Fibroblast of upper back skin (primary cell): ENCODE measurements at places on chromosomes 16 and 17.

GRCh38 chr17:41390411-41390938 is 6.9 kb downstream of the KRT31 start:
- DNase-seq: no peak

GRCh38 chr17:68850749-68851510 is 104.3 kb downstream of the ABCA8 start:
- DNase-seq: peak; percentile 3

- peak; percentile 37 for DNase-seq
These were observed 487 bp downstream of the TSR1 start for GRCh38 chr17:2335726-2336214.

DNA sequence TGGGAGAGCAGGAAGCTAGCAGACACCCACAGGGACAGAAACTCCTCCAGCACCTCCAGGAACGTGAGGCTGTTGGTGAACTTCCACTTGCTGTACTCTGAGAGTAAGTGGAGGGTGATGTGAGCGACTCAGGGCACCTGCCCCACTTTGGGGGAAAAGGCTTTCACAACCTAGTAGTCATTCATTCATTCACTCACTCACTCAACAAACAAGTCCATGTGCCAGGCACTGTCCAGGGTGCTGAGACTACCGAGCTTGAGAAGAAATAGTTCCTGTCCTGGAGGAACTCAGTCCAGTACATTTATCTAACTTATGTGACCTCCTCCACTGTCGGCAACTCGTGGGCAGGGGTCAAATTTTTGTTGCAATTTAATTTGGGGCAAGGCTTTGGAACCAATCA is 26.6 kb downstream of the LGALS9 start:
- peak; percentile 10 for DNase-seq

GRCh38 chr16:10647264-10647720 is 47.4 kb downstream of the TEKT5 start:
- DNase-seq: no peak

DNA sequence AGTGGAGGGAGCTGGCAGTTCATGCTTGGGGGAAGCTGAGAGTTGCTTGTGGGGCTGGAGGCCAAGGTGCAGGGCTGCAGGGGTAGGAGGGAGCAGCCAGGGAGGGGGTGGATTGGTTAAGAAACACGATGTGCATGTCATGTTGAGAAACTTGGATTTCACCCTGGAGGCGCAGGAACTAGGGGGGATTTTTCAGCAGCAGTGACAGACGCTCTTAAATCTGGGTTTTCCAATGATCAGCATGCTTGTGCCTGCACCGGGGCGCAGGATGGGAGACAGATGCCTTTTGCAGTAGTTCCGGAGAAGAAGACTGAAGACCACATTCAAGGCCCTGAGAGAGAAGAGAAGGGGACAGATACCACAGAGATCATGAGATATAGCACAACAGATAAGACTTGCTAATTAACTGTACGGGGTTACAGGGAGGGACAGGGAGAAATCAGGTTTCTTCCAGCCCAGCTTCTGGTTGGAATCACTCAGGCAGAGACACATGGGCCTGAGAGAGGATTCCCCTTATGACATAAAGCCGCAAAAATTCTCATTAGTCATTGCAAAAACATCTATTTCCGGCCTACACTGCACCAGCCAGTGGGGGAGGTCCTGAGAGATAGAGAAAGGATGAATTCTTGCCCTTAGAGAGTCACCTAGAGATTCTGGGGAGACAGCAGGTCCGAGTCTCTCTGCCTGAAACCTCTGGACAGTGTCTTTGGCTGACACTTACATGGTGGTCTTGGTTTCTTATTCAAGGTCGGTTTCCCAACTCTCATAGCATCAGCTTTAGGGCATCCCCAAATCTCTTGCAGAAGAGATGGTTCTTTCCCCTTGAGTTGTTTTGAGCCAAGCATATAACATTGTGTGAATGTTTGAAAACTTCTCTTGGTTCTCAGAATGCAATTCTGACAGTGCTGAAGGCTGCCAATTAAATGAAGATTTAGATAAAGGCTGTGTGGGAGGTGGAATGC is 27.1 kb downstream of the CDH13 start:
- DNase-seq: peak; percentile 96

DNA sequence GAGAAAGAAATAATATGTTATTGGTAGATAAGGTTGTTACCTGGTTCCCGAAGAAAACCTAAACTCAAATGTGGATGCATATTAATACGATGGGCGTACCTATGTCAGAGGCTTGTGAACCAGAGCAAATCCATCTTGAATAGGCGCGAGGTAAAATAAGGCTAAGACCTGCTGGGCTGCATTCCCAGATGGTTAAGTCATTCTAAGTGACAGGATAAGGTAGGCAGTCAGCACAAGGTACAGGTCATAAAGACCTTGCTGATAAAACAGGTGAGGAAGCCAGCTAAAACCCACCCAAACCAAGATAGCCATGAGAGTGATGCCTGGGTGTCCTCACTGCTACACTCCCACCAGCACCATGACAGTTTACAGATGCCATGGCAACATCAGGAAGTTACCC is 1400.1 kb downstream of the CDH8 start:
- DNase-seq: no peak

DNA sequence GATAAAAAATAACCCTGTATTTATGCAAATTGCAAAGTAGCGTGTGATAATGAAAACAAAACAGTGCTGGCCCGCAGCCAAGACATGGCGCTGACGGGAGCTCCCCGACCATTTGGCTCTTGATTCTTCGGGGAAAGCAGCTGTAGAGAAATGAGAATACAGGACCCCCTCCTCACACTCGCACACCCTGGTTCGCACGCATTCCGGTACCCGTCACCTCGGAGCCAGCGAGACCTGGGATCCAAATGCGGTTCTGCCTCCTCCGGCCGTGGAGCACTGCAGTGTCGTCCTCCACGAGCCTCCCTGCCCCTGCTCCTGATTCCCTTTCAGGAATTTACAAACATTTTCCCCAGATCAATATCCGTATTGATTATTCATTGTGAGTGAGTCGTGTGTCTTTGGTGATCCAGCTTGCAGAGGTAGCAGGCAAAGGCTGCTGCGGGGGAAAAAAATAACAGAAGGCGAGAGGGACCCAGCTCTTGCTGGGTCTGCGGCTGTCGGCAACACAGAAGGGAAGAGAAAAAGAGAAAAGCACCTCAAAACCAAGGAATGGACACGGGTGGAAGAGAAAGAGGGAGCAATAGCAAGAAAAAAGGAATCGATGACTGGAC is 184.1 kb upstream of the ZFHX3 start:
- no peak for DNase-seq

DNA sequence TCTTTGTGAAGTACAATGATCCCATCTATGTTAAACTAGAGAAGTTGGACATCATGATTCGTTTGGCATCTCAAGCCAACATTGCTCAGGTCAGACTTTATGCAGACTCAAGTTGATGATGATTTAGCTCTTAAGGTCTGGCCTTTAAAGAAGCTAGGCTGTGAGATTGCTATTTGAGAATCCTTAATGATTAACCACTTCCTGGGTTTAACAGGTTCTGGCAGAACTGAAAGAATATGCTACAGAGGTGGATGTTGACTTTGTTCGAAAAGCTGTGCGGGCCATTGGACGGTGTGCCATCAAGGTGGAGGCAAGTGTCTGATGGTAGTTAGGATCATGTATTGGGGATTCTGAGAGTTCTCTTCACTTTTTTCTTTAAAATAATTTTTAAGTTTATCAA is 40.3 kb downstream of the AP2B1 start:
- DNase-seq: no peak
